Smooth muscle cell of the coronary artery (primary cell): ENCODE measurements at places on chromosomes 4 and X. TPM values are rescaled to one million over a fixed set of nuclear protein-coding genes. Genes with fewer than 3 reads are reported as not detected.

The TENM3 gene
- 0.08 and 7.3 TPM in 2 replicates for total RNA-seq

The LDB2 gene
- 31.3 and 543 TPM in 2 replicates for total RNA-seq

The DDIT4L gene
- total RNA-seq: 1.1 and 2.7 TPM in 2 replicates

The FAM184B gene
- total RNA-seq: under 0.01 TPM in 1 of 2 replicates, not detected in the other

The IGSF1 gene
- total RNA-seq: 0.08 TPM in 1 of 2 replicates, not detected in the other

The HTATSF1 gene
- total RNA-seq: 26.8 and 30.1 TPM in 2 replicates

The PTPN13 gene
- 21.7 and 35.5 TPM in 2 replicates for total RNA-seq

The PAGE4 gene
- not detected in 2 replicates for total RNA-seq

The ANAPC4 gene
- 11.9 and 16.5 TPM in 2 replicates for total RNA-seq

The CXCL5 gene
- 0.08 TPM in 1 of 2 replicates, not detected in the other for total RNA-seq

The FGFR3 gene
- 0.47 and 0.83 TPM in 2 replicates for total RNA-seq

The SUPT20HL1 gene
- under 0.01 TPM in 1 of 2 replicates, not detected in the other for total RNA-seq

The PPP4R3C gene
- total RNA-seq: not detected in 2 replicates

The SLC25A53 gene
- 7.7 and 13.5 TPM in 2 replicates for total RNA-seq

The FRMD7 gene
- total RNA-seq: under 0.01 TPM in 1 of 2 replicates, not detected in the other

The IBSP gene
- total RNA-seq: 0.90 TPM in 1 of 2 replicates, not detected in the other

The TRIML2 gene
- 0.12 TPM in 1 of 2 replicates, not detected in the other for total RNA-seq

The ADAMTS3 gene
- 1.6 and 5.0 TPM in 2 replicates for total RNA-seq

The DYNLT3 gene
- 45.9 and 52.1 TPM in 2 replicates for total RNA-seq

The ZFP42 gene
- under 0.01 TPM in 1 of 2 replicates, not detected in the other for total RNA-seq

The GPR143 gene
- not detected in 2 replicates for total RNA-seq

The HSPA4L gene
- 2.3 and 8.1 TPM in 2 replicates for total RNA-seq

The PSAPL1 gene
- not detected in 2 replicates for total RNA-seq

The TEX13C gene
- not detected in 2 replicates for total RNA-seq

The CABS1 gene
- not detected in 2 replicates for total RNA-seq

The CT45A1 gene
- not detected in 2 replicates for total RNA-seq

The TRAM1L1 gene
- total RNA-seq: 0.35 and 0.60 TPM in 2 replicates

The SPANXN4 gene
- not detected in 2 replicates for total RNA-seq

The CYLC1 gene
- not detected in 2 replicates for total RNA-seq

The SPANXN5 gene
- total RNA-seq: not detected in 2 replicates
